ENCODE measurements at places on chromosomes 7 and 10. TPM values are rescaled to one million over a fixed set of nuclear protein-coding genes. Genes with fewer than 3 reads are reported as not detected.
A peak's percentile ranks its signal among the peaks of the same experiment; 100 is the strongest.

The CUBN gene
- 0.69 TPM for total RNA-seq

The CNTNAP2 gene
- total RNA-seq: not detected

The SAMD9L gene
- total RNA-seq: 18.5 TPM

The BAIAP2L1 gene
- total RNA-seq: 2.9 TPM

The UBN2 gene
- total RNA-seq: 5.3 TPM

The GPR85 gene
- 9.1 TPM for total RNA-seq

The PKD2L1 gene
- not detected for total RNA-seq

The SDK1 gene
- 8.3 TPM for total RNA-seq

GRCh38 chr7:133052401-133052756 is 29.5 kb downstream of the CHCHD3 start:
- DNase-seq: no peak

DNA sequence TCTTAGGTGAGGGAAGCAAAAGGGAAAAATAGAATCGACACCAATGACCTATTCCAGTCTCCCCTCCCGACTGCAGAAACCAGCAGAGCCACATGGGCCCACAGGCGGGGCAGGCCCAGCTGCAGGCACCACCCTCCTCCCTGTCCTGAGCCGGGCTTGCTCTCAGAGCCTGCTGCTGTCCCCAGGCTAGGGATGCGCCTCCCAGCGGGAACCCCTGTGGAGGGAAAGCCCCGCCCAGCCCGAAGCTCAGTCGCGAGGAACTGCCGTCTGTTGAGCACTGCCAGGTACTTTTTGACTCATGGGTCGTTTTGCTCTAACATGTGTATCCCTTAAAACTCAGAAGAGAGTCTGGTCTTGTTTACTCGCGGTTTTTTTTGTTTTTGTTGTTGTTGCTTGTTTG is 124.5 kb upstream of the RET start:
- peak; percentile 3 for DNase-seq

DNA sequence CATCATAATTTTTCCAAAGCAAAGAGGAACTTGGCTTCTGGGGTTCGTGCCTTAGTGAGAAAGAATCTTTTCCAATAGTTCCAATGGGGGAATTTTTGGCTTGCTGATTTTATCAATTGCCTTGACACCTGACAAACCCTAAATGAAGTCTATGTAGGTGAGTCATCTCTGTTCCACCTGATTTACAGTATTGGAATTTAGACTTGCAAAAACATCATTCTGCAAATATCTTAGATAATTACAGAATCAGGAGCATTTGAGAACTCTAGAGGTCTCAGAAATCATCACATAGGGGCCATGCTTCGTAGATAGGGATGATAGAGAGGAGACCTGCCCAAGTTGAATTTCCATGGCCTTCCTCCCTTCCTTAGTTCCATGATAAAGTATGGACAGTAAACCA is 9.3 kb downstream of the SLC35G1 start:
- DNase-seq: no peak

- DNase-seq: no peak
These were observed 421.4 kb upstream of the AUTS2 start for GRCh38 chr7:69176841-69177240.

DNA sequence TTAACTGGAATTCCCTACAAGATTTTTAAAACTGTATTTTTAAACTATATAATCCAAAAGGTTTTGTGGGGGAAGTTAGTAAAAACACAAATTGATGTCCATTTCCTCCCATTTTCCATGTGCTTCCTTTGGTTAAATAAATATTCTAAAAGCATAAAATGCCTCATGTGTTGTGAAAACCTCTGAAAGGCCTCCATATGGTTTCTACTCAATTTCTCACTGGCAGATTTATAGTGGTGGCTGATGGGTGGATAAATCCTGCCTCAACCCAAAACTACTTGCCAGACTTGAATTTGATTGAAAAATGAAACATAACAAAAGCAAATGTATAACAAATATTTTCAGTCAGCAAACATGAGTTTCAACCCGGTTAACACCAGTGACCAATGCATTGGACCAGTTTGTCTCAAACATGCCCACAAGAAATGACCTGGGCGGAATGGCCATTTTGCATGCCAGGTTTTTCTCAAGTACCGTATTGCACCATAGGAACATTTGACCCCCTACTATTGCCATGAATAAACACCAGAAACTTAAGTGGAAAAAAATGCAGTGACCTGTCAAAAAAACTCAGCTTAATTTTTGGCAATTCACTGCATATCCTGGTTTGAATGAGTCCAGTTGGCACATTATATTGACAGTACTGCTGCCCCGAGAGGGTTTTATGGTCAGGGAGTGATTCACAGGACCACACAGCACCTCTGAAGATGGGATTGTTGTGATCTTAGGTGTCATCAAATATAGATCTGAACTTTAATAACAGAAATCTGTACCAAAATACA is 454.6 kb upstream of the ANKRD30A start:
- peak; percentile 23 for DNase-seq

- no peak for DNase-seq
These were observed 514 bp upstream of the CHAT start for GRCh38 chr10:49613165-49613881.

GRCh38 chr7:37690206-37690605 is 6.6 kb downstream of the GPR141 start:
- no peak for DNase-seq

DNA sequence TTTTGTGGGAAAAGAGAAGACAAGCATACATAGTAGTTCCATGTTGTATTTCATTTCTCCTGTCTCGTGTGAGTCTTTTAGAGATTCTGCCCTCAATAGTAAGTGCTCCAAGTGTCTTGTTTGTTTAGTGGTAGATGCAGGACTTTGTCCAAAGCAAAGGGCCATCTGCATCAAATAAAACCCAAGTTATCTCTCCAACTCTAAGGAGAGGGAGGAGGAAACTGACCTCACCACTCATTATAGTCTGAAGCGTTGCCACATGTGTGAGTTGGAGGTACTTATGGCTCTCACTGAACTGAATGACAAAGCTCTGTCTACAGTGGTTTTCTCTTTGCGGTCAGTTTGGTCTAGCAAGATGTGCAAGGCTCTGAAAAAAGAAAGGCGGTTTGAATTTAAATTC is 272.6 kb downstream of the DOCK4 start:
- DNase-seq: no peak

DNA sequence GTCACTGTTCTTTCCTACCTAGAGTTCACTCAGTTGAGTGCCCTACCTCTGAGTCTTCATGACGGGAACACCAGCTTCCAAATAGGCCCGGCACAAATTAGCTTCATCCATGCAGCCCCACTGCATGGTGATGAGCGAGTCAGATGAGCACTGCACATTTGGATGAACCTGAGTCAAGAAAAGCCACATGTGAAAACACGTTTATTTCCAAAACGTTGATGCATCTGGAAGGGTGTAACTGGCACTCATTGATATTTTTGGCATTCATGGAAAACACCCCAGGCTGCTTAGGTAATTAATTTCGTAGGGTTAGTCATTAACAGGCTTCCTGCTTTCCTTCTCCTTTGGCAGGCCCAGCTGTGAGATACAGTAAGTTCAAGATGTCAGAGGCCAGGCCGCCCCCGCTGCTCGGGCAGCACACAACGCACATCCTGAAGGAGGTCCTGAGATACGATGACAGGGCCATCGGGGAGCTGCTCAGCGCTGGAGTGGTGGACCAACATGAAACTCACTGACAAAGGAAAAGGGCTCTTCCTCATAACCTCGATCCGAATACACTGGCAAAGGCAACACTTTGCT is 725.2 kb downstream of the SUGCT start:
- no peak for DNase-seq

- DNase-seq: no peak
These were observed 426.3 kb upstream of the POT1 start for GRCh38 chr7:125355899-125356298.

- no peak for DNase-seq
These were observed 316.5 kb upstream of the ZMIZ1 start for GRCh38 chr10:78752221-78752620.

- DNase-seq: no peak
These were observed 982 bp downstream of the IDI1 start for GRCh38 chr10:1047937-1048336.

GRCh38 chr10:11424456-11425295 is 186.8 kb downstream of the USP6NL start:
- DNase-seq: peak; percentile 54

GRCh38 chr10:119687192-119688032 is 36.2 kb downstream of the BAG3 start:
- DNase-seq: no peak

GRCh38 chr7:84792231-84792893 is 394.5 kb downstream of the SEMA3D start:
- peak; percentile 93 for DNase-seq

DNA sequence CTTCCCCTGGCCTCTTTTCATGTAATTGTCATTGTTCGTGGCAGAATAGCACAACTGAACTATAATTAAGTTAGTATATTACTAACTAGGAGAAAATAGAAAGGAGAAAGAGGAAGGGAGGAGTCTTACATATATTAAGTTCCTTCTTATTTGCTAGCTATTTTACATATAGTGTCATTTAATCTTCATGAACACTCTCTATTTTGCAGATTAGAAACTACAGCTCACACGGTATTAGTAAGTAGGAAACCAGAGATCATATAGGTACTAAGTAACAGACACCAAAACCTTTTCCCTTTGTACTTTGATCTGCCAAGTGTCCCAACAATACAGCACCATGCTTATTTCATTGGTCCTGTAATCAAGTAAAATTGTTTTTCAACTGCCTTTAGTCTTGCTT is 202.4 kb upstream of the HPS1 start:
- no peak for DNase-seq

DNA sequence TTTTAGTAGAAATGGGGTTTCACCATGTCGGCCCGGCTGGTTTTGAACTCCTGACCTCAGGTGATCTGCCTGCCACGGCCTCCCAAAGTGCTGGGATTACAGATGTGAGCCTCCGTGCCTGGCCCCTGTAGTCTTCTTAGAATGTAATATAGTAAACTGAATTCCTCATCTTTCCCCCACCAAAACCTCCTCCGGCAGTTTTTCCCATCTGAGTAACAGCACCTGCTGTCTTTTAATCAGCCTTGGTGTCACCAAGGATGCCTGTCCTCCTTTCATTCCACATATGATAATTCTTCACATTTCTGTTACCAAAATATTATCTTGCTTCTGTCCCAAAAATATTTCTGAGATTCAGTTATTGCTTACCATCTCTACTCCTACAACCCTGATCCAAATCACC is 80.2 kb downstream of the ZEB1 start:
- peak; percentile 58 for DNase-seq

DNA sequence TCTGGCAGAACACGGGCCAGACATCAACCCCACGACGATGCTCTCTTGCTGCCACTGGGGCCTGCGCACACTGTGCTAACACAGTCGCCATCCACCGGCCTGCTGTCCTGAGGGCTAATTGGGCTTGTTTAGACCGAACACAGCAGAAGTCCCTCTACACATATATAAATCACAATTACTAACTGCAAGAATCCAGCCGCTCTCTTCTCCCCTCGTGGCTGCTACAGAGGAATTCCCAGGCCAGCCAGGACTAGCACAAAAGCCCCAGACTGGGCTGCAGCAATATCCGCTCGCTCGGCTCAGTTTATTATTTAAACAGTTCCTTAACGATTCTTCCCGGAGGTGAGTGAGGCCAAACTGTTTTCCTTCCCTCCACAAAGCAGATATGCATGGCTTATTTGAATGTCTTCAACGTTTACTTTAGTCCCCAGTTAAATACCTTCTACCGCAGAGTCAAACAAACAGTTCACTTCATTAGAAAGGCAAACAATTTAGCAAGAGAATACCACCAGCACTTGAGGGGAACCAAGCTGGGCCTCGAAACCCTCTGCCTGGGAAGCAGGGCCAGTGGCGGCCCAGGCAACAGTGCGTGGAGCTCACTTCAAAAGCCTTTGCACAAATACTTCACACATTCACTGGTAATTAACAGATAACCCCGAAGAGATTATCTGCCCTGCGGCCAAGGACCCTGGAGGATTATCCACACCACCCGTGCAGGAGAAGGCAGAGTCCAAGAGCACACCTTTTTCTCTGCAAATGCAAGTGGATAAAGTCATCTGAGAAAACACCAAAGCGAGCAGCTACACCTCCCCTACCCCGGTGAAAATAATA is 145.3 kb downstream of the GLI3 start:
- no peak for DNase-seq

GRCh38 chr10:15684768-15685167 is 35.0 kb downstream of the ITGA8 start:
- no peak for DNase-seq

GRCh38 chr7:121620206-121620605 is 224.1 kb upstream of the FAM3C start:
- DNase-seq: no peak

- DNase-seq: no peak
These were observed 312.8 kb upstream of the SORCS1 start for GRCh38 chr10:107477266-107477665.

GRCh38 chr10:9163699-9164098 is 1109.2 kb downstream of the GATA3 start:
- DNase-seq: no peak

DNA sequence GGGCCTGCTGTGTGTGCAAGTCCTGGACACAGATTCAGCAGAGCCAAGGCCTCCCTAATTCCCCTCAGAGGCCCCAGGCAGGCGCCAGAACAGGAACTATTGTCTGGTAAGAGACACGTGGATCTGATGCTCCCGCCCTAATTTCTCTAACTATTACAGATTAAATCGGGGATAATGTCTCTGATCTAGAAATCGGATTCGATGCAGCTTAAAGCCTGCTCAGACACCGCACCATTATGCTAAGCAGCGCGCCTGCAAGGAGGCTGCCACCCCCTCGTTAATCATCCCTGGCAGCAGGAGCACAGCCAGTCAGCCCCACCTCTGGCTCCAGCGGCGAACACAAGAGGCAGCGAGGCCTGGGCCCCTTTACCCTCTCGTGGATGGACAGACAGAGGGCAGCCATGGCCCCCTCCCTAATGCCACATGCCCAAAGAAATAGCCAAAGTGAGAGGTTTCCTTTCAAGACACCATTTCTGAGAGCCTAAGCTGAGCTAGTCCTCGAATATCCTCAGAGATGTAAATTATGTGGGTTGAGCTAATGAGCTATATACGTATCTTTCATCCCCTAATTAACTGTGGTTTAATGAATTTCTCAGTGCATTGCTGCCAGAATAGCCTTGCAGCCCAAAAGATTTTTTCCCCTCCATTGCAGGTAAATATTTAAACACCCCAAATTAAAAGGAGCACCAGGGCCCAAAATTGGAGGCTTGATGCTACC is 122.1 kb downstream of the GRID1 start:
- DNase-seq: no peak

DNA sequence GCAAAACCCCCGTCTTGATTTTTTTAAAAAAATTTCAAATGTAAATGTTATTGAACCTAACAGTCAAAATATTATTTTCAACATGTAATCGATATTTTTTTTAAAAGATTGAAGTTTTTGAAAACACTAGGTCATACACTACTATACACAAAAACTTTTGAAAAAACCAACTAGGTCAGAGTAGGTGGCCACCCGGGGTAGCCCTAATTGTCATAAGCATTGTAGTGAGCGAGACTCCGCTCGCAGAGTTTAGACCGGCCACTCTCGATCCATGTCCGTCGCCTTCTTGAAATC is 417 bp downstream of the RFC2 start:
- no peak for DNase-seq

All from LHCN-M2 (cell line).